H9 (cell line): ENCODE measurements at places on chromosomes 16 and 17. TPM values are rescaled to one million over a fixed set of nuclear protein-coding genes. Genes with fewer than 3 reads are reported as not detected.
A peak's percentile ranks its signal among the peaks of the same experiment; 100 is the strongest.

DNA sequence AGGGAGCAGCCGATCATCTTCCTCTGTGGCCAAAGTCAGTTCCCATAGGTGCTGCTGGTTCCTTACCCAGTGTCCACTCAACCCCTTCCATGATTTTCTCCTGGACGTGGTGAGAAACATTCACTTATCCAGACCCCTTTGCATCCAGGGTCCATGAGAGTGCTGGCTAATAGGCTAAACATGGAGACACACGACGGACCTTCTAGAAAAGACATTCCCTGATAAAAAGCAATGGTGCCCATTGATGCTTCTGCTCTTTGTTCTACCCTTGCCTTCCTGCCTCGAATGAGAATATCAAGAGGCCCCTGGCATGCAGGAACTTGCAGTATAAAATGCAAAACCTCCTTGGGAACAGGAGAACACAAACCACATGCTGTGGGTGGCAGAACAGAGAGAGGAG lies 2.3 kb downstream of the TEKT5 start:
- DNase-seq: no peak

The RNF157 gene
- total RNA-seq: 7.7 and 9.9 TPM in 2 replicates

DNA sequence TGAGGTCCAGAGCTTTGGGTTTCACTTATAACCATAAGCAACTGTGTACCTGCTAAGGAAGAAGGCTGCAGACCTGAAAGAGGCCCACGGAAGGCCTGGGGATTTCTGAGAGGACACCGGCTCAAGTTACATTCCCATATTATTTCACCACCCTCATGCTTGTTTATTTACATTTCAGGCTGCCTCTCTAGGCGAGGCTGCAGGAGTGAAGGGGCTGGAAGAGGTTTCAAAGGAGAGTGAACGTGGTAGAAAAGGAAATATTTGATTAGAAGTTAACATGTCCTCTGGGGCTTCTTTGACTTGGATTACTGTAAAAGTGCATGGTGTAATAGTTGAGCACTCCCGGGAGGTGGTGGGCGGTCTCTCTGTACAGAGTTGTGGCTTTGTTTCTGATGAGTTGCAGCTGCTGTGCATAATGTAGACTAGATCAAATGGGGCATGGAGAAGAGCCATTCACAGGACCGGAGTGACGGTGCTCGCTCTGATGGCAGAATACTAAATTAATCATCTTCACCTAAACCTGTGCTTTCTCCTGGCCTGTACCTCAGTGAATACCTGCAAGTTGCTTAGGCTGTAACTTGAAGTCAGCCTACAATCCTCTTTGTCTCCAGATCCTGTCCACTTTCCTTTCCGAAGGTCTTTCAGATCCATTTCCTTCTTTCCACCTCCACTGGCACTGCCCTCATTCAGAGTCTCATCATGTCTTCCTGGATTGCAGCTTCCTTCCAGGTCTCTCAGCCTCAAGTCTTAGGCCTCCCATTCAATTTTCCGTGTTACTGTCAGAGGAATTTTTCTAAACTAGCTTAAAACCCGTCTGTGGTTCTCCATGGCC lies 1.9 kb upstream of the CPD start:
- no peak for DNase-seq

The FLYWCH1 gene
- 12.5 and 13.0 TPM in 2 replicates for total RNA-seq

The WFIKKN1 gene
- total RNA-seq: 8.3 and 8.7 TPM in 2 replicates

DNA sequence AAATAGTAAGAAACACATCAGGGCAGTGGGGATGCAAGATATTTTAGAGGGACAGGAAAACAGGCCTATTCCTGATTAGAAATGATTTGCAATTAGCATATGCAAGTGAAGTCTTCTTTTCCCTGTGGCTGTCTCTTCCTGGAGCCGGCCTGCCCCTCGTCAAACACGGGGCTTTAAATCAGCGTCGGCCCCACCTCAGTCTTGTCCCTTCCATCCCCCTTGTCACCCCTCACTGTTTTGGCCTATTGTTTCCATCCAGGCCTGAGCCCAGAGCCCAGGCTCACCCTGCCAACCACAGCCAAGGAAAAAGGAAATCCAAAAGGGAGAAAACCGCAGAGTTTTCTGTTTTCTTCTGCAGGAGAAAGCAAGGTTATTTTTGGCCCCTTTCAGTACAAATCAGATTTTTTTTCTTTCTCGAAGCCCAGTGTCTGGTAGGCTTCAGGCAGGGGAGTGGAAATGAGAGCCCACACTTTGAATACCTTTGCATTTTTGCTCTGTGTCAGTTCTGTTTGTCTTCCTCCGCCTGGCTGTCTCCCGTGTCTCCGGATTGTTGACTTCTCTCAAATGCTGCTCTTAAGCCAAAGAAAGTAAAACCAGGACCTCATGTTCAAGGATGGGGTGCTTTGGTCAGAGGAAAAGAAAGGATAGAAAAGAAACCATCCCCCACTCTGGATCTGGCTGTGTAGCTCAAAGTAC lies 399.9 kb upstream of the CDH11 start:
- DNase-seq: no peak

DNA sequence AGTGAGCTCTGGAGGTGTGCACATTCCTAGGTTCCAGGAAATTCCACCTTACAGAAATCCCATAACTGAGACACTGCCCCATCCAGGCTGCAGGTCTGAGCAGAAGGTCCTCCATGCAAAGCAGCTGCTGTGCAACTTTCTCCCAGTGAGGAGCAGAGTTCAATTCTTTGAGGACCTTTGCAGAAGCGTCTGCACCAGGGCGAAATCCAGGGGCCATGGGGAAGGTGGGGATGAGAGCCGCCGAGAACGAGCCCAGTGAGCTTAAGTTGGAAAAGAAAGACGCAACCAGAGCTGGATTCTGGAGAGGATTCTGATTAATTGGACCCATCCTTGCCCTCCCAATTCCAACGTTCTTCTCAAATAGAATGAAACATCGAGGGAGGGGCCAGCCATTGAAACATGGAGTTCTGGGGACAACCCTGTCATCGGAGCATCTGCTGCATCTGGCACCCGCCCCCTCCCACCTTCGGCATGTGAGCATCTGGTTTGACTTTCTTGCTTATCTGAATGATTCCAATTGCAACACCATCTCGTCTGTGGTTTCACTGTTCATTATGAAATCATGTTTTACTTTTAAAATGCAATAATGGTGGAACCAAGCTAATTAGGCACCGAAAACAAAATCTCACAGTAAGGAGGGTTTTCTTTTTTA lies 190.6 kb upstream of the FOXF1 start:
- no peak for DNase-seq

- peak; percentile 31 for DNase-seq
These were observed 79.4 kb downstream of the CCDC182 start for GRCh38 chr17:57665696-57666095.

The TBC1D3C gene
- not detected in 2 replicates for total RNA-seq

DNA sequence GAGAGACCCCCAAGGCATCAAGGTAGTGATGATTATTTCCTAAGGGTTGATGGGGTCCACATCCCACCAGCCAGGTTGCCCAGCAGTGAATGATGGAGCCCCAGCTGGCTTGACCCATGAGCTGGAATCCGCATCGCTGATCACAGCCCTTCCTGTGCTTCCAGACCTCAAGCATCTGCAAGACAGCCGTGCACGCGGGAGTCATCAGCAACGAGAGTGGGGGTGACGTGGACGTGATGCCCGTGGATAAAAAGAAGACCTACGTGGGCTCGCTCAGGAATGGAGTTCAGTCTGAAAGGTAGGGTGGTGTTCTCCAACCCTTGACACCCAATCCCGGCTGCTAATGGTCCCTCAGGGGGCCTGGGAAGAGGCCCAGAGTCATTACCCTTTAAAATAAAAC lies 69.3 kb downstream of the CRISPLD2 start:
- DNase-seq: no peak

DNA sequence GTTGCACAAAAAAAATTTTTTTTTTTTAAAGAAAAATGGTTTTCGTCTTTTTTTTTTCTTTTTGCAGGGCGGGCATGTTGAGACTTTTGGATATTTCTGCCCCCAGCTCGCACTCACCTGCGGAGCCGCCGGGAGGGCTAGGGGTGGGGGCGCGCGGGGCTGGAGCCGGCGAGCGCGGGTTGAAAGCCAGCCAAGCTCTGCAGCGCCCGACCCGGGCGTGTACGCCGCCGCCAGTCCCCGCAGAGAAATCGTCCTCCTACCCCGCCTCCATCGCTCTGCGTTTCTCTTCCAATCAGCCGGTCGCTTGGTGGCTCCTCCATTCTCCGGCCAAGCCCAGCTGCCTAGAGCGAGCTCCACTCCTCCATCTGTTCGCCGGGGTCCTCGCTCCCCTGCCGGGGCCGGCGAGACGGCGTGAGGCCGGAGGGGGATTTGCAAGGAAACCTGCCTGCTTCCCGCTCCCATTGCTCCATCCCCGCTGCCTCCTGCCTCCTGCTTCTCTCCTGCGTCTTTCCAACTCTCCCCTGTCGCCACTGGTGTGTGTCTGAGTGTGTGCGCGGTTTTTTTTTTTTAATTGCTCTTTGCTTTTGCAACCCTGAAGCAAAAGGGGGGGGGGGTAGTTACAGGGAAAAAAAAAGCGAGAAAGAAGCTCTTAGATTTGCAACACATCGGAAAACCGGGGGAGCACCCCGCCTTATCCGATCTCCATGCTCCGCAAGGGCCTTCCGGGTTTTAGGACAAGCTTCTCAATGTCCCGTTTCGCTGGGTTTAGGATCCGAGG lies 1.8 kb upstream of the UBTF start:
- DNase-seq: peak; percentile 84

- DNase-seq: no peak
These were observed 16.6 kb upstream of the TXNDC11 start for GRCh38 chr16:11759163-11759834.

DNA sequence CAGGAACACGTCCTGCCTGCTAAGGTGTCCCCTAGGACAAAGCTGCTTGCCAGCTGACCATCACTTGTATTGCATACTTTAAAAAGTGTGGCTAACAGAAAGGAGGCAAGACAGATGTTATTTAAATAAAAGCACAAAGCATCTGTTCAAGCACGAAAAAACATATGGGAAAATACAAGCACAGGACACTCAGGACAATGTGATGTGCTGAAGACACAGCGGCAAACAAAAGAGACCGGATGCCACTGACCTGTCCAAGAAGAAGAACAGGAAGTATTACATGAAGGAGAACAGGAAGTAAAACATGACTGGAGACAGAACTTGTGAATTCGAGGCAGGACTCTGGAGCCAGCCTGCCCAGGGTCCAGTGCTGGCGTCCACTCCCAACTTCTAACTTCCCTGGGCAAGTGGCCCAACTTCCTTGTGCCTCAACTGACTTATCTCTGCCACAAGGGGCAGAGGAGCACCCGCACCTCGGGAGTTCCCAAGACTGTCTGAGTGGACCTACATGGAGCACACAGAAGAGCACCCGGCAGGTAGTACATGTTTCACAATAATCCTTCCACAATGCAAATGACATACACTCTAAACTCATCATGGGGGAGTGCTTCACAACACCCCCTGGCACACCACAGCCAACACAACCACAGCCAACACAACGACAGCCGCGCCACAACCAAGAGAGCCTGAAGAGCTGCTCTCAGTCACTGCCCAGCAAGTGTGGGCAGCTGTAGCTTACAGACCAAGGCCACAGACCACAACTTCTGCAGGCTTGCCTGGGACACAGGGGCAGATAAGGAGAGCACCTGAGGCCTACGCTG lies 36.6 kb downstream of the ANKRD11 start:
- no peak for DNase-seq

The SLC16A6 gene
- 0.24 and 0.33 TPM in 2 replicates for total RNA-seq

The CCL11 gene
- not detected in 2 replicates for total RNA-seq

The MLYCD gene
- 6.8 and 7.1 TPM in 2 replicates for total RNA-seq

The SSTR5 gene
- total RNA-seq: 0.22 and 0.37 TPM in 2 replicates

GRCh38 chr17:38691154-38691553 lies 13.9 kb upstream of the MLLT6 start:
- peak; percentile 32 for DNase-seq

DNA sequence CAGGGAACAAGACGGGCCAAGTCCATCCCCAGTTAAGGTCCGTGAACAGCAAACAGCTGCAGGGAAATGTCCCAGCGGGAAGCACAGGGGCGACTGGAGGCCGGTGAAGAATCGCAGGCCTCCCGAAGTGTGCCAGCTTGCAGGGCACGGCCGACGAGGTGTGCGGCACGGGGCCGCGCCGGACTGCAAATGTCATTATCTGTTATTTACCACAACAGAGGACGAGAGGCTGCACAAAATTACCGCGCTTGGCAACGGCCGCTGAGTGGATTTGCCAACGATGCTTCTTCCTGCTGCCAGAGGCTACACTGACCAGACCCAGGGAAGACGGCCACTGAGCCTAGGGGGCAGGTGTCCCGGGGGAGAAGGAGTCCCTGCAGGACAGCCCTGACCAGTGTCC lies 53.1 kb downstream of the RPH3AL start:
- DNase-seq: no peak

GRCh38 chr16:49474741-49475140 lies 101.1 kb downstream of the C16orf78 start:
- no peak for DNase-seq
